Nucleus accumbens (tissue), 56 donors: ENCODE measurements at places on chromosomes 5 and 9.
A peak's percentile ranks its signal among the peaks of the same experiment; 100 is the strongest.

DNA sequence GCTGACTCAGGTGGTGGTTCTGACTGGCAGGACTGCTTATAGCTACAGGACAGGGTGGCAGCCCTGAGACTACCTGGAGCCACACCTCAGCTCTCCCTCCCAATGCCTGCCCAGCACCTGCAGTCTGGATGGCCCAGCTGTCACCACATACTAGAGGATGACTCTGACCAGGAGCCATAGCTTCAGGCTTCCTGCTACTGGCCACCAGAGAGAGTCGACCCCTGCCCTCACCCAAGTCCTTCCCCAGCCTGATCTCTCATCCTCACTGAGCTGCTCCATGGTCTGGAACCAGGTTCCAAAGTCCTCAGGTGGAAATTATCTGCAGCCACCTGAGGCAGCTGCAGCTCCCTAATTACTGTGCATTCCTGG lies 25.6 kb upstream of the TDRD7 start:
- DNase-seq, result no peak

DNA sequence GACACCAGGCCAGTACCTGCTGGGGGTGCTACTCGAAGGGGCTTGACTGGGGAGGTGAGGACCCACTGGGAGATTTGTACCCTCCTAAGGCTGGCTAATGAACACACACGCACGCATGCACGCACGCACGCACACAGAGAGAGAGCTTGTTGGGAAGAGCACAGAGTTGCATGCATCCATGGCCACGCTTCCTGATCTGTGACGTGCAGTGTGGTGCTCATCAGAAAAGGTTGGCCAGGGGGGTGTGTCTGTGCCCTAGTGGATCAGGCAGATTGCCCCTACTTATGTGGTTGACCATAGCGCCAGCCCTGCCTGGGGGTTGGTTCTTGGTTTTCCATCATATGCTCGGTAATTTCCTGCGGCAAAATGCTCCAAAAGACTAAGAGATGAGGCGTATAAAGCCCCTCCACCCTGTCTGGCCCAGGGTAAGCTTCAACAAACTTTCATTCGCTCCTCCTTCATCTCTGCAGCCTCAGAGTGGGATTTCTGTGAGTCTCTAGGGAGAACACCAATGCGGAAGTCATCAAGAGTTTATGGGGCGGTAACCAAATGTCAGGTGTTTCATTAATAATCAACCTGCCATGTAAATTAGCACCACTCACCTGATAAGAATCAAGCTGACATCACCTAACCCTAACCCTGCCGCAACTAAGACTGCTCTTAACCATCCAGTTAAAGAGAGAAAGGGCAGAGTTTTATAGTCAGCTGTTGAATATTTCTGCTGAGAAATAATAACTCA lies 8.0 kb upstream of the GFI1B start:
- DNase-seq, result no peak

DNA sequence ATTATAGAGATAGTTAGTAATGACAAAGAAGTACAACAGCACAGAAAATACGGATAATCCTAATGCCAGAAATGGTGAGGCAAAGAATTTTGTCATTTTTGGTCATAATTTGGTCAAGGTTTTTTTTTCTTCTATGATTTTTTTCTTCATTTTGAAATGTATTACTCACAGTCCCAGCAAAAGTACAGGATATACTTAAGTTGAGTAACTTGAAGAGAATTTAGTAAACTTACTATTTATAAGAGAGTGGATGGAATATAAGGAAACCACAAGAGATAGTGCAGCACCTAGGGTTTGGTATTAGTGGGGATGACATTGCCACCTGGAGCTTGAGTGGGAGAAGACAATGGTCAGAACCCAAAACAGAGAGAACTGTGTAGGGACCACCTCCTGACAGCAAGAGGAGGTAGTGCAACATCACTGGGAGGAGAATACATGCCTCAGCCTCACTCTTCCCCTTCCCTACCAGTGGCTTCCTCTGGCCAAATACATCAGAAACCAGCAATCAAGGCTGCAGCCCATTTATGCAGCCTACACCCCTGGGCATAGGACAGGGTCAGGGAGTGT lies 434.5 kb upstream of the TRPC7 start:
- DNase-seq, result no peak

DNA sequence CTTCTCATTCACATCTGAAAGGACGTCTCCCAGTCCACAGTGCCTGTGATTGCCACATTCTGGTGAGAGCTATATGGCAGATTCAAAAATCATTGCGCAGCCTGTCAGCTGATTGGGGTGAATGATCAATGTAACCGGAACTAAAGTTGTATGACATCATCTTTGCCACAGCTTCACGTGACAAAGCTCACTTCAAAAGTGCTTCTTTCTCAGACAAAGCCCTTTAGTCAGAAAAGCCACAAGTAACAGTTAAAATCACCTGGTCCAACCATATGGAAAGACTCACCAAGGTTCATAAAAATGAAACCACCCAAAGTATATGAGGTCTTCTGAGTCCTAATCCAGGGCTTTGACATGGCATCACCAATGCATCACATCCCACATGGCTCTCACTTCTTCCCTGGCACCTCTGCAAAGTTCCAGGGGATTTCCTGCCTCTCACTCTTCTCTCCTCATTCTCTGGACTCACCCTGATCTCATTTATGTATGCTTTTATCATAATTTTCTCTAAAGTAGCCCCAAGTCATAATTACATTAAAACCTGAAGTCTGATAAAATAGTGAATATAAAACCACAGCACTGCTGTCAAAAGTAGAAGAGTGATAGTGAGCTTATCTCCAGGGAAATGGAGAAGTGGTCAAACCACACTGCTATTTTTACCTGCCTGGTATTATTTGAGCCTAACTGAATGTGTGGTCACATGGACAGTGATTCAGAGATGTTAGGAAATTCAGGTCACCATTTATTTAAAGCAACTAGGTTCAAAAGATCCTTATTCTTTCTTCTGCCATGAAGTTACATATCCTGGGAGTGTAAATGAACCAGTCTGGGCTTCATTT lies 193.1 kb upstream of the PTGER4 start:
- DNase-seq, result peak; percentile 2

GRCh38 chr5:136090319-136090718 lies 42.3 kb upstream of the SMAD5 start:
- no peak for DNase-seq

GRCh38 chr9:136722969-136723356 lies 10.6 kb downstream of the DIPK1B start:
- no peak for DNase-seq

- no peak for DNase-seq
These were observed 159.7 kb downstream of the TLE1 start for GRCh38 chr9:81529556-81530193.

GRCh38 chr9:110197330-110198187 lies 10.4 kb downstream of the C9orf152 start:
- DNase-seq, result no peak

GRCh38 chr9:97577051-97577450 lies 56.1 kb downstream of the TSTD2 start:
- no peak for DNase-seq

DNA sequence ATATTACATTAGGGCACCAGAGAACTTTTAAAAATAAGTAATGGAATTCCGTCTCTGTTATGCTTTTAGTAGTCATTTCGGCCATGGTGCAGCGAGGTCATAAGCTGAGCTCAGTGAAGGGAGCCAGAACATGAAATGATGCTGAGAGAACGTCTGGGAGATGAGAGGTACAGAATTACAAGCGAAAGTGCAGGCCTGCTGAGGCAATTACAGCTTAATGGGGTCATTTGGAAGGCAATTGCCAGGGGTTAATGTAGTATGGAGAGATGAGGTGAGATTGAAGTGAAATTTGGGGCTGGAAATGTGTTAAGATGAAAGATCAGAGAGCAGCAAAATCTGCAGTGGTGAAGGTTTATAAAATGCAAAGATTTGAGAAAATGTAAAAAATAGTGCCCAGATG lies 96.5 kb downstream of the PBX3 start:
- no peak for DNase-seq

GRCh38 chr9:93577078-93577974 lies 942 bp downstream of the PHF2 start:
- no peak for DNase-seq

- no peak for DNase-seq
These were observed 47.5 kb downstream of the DBH start for GRCh38 chr9:133683586-133684120.

GRCh38 chr9:4102078-4102477 lies 197.8 kb downstream of the GLIS3 start:
- DNase-seq, result no peak

DNA sequence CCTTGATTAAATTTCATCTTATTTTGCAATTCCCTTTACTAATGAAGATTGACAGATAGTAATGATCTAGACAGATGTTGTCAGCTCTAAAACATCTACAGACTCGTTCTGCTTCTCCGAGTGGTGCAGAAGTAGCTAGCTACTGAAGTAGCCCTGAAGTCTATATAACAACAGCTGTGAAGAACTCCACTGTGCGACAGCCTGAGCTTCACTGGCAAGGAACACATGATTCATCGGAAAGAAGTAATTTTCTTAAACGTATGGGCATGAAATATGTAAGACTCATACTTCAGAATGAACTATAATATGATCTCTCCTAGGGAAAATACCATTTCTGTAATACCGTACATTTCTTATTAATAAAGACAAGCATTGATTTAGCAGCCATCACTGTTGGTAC lies 96.2 kb downstream of the TRPM3 start:
- no peak for DNase-seq

GRCh38 chr5:123454259-123454911 lies 31.2 kb upstream of the CEP120 start:
- no peak for DNase-seq

DNA sequence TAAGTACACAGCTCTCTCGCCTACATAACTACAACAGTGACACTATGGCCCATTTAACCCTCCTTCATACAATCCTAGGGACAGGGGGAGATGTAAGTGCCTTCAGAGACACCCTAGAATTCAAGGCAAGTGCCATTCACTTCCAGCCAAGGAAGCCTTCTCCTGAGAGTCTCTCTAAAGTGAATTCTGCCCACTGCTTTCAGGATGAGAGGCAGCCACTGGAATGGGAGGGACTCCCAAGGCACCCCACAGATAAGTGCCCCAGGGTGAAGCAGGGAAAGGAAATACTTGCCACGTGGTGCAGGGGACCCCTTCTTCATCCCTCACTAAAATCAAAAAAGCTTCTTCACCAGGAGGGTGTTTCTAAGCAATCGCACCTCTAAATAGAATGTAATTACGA lies 283.7 kb downstream of the ZNF608 start:
- no peak for DNase-seq

- DNase-seq, result no peak
These were observed 60.9 kb upstream of the CD180 start for GRCh38 chr5:67257500-67257899.

GRCh38 chr5:92023555-92023954 lies 640.4 kb upstream of the ARRDC3 start:
- DNase-seq, result no peak
